ENCODE measurements at places on chromosomes 7 and 10.

GRCh38 chr10:77832238-77832637 lies 94.3 kb downstream of the DLG5 start:
- DNase-seq = no peak
- H3K27ac ChIP-seq = no peak overlapping the region
- H3K36me3 ChIP-seq = peaks cover 46% of the 10 kb centered on the region
- no peaks in the 10 kb centered on the region for H3K27me3 ChIP-seq

DNA sequence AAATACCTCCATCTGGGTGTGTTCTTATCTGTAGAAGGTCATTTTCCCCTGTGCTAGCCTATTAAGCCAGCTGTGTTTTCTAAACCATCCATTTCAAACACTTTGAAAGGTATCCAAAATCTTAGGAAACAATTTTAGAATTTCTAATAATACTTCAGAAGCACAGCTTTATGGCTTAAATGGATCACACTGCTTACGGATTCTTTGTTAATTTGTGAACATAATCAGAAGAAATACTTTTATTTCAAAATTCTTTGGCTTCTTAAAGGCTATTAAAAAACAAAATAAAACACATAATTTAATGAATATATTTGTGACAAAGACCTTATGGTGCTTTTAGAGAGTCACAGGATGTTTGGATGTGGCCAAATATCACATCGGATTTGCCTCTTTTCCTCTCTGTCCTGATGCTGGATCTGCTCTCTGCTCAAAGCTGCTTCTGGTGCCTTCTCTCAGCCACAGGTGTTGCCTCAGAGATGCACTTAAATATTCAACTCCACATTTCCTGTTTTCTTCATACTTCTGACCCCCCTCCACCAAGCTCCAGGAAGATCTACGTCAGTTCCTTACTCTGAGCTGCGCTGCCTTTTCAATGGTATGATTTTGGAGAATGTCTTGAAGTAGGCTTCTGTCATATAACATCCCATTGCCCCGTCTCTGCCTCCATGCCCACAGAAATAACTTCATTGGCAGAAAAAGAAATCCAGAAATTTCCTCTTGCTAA lies 230.6 kb downstream of the MLLT10 start:
- no peak overlapping the region for H3K4me3 ChIP-seq
- no peak for DNase-seq
- no peak overlapping the region for H3K27ac ChIP-seq
- peaks cover 61% of the 10 kb centered on the region for H3K36me3 ChIP-seq

DNA sequence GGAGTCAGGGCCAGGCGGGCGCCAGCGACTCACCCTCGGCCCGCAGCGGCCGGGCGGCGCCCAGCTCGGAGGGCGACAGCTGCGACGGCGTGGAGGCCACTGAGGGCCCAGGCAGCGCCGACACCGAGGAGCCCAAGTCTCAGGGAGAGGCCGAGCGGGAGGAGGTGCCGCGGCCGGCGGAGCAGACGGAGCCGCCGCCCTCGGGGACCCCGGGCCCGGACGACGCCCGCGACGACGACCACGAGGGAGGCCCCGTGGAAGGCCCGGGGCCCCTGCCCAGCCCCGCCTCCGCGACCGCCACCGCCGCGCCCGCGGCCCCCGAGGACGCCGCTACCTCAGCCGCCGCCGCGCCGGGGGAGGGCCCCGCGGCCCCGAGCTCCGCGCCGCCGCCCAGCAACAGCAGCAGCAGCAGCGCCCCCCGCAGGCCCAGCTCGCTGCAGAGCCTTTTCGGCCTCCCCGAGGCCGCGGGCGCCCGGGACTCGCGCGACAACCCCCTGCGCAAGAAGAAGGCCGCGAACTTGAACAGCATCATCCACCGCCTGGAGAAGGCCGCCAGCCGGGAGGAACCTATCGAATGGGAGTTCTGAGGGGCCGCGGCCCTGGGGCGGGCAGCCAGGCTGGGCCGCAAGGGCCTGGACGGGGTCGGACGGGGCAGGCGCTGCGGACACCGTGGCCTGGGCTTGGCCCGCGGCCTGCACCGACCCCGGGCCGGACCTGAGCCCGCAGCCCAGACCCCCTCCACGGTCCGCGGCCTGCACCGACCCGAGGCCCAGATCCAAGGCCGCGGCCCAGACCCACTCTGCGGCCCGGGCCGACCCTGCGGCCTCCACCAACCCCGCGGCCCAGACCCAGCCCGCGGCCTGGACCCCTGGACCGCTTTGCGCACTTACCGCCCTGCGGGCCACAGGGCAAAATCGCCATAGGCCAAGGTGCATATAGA lies 37.9 kb upstream of the SH2B2 start:
- DNase-seq = no peak
- H3K36me3 ChIP-seq = peaks cover 20% of the 10 kb centered on the region
- H3K4me1 ChIP-seq = peaks cover 21% of the 10 kb centered on the region
- no peak overlapping the region for H3K27ac ChIP-seq
- no peak overlapping the region for H3K4me3 ChIP-seq

DNA sequence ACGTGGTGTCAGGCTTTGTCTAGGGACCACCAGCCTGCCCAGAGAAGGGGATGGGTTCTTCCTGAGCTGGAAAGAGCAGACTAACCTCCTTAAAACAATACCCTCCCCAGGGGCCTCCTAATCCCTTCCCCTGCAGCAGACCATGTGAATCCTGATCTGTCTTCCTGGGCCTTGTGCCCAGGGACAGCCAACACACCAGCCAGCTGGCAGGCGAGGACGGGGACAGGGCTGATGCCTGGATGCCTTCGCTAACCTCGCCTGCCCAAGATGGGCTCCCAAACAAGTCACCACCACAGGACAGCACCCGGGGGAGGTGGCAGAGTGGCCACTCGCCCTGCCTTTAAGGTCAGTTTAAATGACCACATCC lies 17.6 kb downstream of the PODXL start:
- no peaks in the 10 kb centered on the region for H3K27me3 ChIP-seq
- DNase-seq = no peak
- H3K4me1 ChIP-seq = no peaks in the 10 kb centered on the region
- no peak overlapping the region for H3K27ac ChIP-seq
- no peak overlapping the region for H3K4me3 ChIP-seq
- no peaks in the 10 kb centered on the region for H3K36me3 ChIP-seq

DNA sequence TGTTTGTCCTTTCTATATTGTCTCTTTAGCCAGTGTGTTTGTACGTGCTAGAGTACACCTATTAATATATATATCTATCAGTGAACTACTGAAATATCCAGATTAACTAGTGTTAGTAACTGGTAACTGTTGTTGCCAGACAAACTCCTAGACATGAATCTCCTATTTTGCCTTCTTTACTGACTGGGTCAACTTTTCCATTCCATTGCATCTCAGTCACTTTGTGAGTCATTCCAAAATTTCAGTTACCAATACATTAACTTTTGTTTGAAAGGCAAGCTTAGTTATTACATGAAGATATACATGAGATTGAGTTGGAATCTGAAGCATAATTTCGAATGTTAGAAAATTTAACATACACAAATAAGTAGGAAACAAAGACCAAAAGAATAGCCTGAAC lies 51.4 kb downstream of the BTAF1 start:
- no peak overlapping the region for H3K27ac ChIP-seq
- H3K4me3 ChIP-seq = no peak overlapping the region
- H3K4me1 ChIP-seq = no peaks in the 10 kb centered on the region

- no peaks in the 10 kb centered on the region for H3K36me3 ChIP-seq
- no peak overlapping the region for H3K4me3 ChIP-seq
- no peaks in the 10 kb centered on the region for H3K27me3 ChIP-seq
- no peak overlapping the region for H3K27ac ChIP-seq
- no peak for DNase-seq
- peaks cover 3% of the 10 kb centered on the region for H3K4me1 ChIP-seq
Measured at GRCh38 chr7:4850262-4850795, 11.5 kb downstream of the PAPOLB start.

DNA sequence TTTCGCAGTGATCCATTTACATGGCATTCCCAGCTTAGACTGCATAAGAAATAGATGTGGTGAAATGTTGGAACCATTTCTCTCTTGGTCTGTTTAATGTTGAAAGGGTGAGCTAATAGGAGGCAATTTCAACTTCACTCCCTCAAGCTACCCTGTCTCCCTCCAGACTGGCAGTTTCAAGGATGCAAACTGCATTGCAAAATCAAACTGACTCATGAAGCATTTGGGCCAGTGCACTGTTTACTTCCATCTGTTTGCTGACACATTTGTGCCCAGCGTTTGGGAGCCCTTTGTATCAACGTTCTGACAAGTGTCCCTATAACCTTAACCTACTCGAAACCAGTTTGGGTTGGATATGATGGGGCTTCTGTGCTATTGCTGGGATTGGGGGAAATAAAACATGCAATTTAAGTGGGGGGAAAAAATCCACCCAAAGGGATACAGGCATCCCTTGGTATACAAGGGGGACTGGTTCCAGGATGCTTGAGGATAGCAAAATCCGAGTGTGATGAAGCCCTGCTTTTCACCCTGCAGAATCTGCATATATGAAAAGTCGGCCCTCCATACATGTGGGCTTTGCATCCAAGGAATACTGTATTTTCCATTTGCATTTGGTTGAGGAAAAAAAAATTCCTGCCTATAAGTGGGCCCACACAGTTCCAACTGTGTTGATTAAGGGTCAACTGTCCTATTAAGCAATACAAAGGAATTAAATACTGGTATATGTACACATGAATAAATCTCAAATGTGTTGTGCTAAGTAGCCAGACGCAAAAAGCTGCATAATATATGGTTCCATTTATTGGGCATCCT lies 15.6 kb downstream of the RHEB start:
- DNase-seq = no peak
- H3K4me1 ChIP-seq = no peaks in the 10 kb centered on the region
- no peaks in the 10 kb centered on the region for H3K27me3 ChIP-seq
- H3K36me3 ChIP-seq = no peaks in the 10 kb centered on the region
- H3K27ac ChIP-seq = no peak overlapping the region
